Activated CD8-positive, alpha-beta memory T cell treated with anti-CD3 and anti-CD28 coated beads, Interleukin-2, amount 10 ng/mL, durations not matched to agents 7 days and 5 days (primary cell): ENCODE measurements at places on chromosomes 6 and 20. TPM values are rescaled to one million over a fixed set of nuclear protein-coding genes. Genes with fewer than 3 reads are reported as not detected.
A peak's percentile ranks its signal among the peaks of the same experiment; 100 is the strongest.

GRCh38 chr20:63101781-63102720 is 95.3 kb upstream of the BHLHE23 start:
- peak overlapping the region; percentile 75 for H3K4me3 ChIP-seq
- H3K36me3 ChIP-seq: no peaks in the 10 kb centered on the region
- no peaks in the 10 kb centered on the region for H3K27me3 ChIP-seq
- H3K27ac ChIP-seq: peak overlapping the region; percentile 76

DNA sequence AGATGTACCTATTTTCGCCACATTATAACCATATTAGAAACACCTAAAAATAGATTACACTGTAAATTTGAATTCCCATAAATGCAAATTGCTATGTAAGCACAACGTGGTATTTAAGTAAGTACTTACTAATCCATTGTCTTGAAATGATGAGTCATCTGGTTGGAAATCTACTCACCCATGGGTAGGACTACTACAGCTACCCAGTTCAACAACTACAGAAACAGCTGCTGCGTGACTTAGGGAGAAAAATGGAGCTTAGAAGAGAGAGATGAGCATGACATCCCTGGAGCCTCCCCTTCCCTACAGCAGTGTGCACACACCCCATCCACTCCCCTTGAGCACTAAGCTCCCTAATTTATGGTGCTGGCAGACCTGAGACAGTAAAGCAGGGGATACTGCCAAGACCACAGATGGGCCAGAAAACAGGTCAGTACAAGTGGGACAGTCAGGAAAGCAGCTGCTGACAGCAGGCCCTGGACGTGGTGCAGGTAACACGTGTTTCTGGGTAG is 26.9 kb downstream of the RRAGD start:
- H3K27me3 ChIP-seq: peaks cover 4% of the 10 kb centered on the region
- H3K4me3 ChIP-seq: no peak overlapping the region
- H3K27ac ChIP-seq: no peak overlapping the region
- DNase-seq: no peak

DNA sequence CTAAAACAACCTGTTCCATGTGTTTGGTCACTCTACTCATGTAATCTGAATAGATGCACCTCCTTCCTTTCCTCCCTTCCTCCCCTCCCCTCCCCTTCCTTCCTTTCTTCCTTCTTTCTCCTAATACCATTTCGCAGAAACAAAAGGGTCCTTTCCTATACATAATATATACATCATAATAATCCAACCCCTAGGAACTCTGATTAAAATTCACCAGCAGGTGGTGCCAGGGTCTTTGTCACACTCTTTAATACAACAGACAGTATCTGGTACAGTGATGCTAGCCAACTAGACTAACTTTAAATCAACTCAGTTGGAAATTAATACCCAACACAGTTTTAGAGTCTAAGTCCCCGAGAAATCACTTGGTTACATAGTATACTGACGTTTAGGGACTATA is 181.2 kb upstream of the SHLD1 start:
- peak; percentile 62 for DNase-seq
- H3K36me3 ChIP-seq: peaks cover 30% of the 10 kb centered on the region
- peak overlapping the region; percentile 36 for H3K27ac ChIP-seq
- H3K27me3 ChIP-seq: no peaks in the 10 kb centered on the region
- no peak overlapping the region for H3K4me3 ChIP-seq
- H3K4me1 ChIP-seq: peaks cover 19% of the 10 kb centered on the region

The ADAM33 gene
- not detected for total RNA-seq

GRCh38 chr6:116465246-116465645 is 4.1 kb downstream of the CALHM6 start:
- no peak overlapping the region for H3K27ac ChIP-seq
- H3K36me3 ChIP-seq: peaks cover 10% of the 10 kb centered on the region
- no peak for DNase-seq
- peaks cover 45% of the 10 kb centered on the region for H3K27me3 ChIP-seq
- peaks cover 38% of the 10 kb centered on the region for H3K4me1 ChIP-seq
- H3K4me3 ChIP-seq: no peak overlapping the region

GRCh38 chr20:25576783-25577530 is 8.4 kb downstream of the NINL start:
- H3K27ac ChIP-seq: no peak overlapping the region
- H3K27me3 ChIP-seq: peaks cover 2% of the 10 kb centered on the region
- H3K4me1 ChIP-seq: no peaks in the 10 kb centered on the region
- no peaks in the 10 kb centered on the region for H3K36me3 ChIP-seq

GRCh38 chr6:34816635-34817301 is 24.9 kb downstream of the BLTP3A start:
- peaks cover 4% of the 10 kb centered on the region for H3K36me3 ChIP-seq
- DNase-seq: no peak
- H3K4me3 ChIP-seq: no peak overlapping the region
- H3K27me3 ChIP-seq: no peaks in the 10 kb centered on the region
